ENCODE measurements at places on chromosomes 2 and 18.

DNA sequence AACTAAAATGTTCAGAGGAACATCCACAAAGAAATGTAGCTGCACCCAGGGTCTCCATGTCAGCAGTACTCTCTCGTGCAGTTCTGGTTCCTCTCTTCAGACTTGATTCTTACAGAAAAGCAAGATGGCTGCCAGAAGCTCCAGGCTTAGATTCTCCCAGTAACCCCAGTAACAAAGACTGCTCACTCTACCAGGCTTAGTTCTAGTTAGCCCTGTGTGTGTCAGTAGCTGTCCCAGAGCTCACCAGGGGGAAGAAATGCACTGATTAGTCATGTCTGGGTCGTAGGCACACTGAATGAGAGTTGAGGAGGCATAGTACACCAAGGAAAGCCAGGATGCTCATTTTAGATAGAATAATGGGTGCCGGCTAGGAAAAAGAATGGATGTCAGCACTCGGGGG, 395.0 kb upstream of the NRP2 start:
- peak; percentile 39 for DNase-seq

GRCh38 chr2:240898731-240899467, 2.9 kb upstream of the MAB21L4 start:
- DNase-seq: no peak

DNA sequence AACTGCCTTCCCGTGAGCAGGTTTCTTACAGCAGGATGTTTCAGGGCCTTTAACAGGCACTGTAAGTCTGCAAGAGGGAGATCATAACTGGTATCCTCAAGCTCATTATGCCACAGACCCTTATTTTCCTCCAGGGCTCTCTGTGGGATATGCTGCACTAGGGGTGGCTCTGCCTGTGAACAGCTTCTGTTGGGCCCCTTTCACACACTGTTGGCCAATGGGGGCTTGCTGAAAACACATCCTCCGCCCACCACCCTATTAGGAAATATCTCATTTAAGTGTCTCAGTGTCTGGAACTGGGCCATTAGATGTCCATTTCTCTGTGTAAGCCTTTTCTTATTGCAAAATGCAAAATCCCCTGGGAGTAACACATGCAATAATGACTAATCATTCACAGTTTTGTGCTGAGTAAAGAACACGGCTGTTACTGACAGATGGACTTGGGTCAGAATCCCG, 414.3 kb upstream of the HS6ST1 start:
- DNase-seq: peak; percentile 99

GRCh38 chr2:221572821-221573429, 821 bp upstream of the EPHA4 start:
- DNase-seq: peak; percentile 38

- DNase-seq: no peak
Observed at GRCh38 chr2:168378960-168379669, 77.0 kb upstream of the CERS6 start.

DNA sequence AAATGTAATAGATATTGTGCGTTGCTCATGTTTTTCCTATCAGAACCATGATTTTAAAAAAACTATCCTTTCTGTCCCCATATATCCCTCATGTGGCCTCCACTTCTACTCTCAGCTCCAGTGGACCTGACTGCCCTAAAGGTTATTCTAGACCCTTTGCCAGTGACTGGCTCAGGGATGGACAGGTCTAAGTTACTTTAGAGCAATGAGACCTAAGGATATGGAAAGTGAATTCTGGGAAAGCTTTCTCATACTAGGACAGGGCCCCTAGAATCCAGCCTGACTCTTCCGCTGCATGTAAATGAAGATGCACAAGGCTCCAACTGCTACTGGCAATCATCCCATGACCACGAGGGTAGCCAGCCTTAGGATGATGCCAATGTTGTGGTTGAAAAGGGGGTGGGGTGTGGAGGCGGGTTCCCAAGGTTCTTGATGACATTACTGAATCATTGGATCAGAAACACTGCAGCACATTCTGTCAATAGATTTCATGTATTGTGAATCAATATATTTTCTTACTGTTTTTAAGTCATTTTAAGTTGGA, 21.3 kb downstream of the C2orf69 start:
- DNase-seq: peak; percentile 49

- peak; percentile 55 for DNase-seq
Observed at GRCh38 chr2:173076581-173077345, 1.1 kb downstream of the MAP3K20 start.

- DNase-seq: no peak
Observed at GRCh38 chr2:65957454-65957853, 477.5 kb upstream of the MEIS1 start.

GRCh38 chr2:190190507-190191162, 128.1 kb upstream of the MSTN start:
- DNase-seq: no peak

DNA sequence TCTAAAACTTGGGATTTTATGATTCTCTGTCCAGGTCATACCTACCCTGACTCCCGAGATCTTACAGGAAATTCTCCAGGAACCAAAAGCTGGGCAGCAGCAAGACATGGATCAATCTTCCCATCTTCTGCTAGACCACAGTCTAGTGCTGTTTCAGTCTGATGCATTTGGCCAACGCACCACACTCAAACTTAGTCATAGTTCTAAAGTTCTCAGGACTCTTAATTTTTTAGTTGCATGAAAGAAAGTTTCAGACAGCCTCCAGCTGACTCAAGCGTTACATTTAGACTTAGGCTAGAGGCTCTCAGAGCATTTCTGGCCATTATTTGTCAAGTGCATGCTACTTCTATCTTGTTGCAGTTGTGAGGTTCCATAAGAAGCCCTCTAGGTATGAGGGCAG, 230.1 kb upstream of the CCDC150 start:
- no peak for DNase-seq

GRCh38 chr2:3494984-3495666, 24.2 kb downstream of the ADI1 start:
- no peak for DNase-seq

GRCh38 chr2:177478029-177478428, 85.5 kb downstream of the AGPS start:
- no peak for DNase-seq

DNA sequence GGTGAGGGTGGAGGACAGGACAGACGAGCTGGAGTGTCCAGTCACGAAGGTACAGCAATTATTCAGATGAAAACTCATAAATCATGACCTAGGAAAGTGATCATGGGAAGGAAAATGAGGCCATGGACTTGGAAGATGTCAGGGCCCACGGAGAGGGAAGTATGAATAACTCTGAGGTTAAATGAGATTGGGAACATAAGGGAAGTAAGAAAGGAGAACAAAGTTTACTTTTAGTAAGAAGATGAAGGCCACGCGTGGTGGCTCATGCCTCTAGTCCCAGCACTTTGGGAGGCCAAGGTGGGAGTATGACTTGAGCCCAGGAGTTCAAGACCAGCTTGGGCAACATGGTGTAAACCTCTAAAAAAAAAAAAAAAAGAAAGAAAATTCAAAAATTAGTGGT, 56.2 kb downstream of the AQP4 start:
- DNase-seq: no peak

GRCh38 chr2:10150436-10150835, 27.9 kb downstream of the RRM2 start:
- DNase-seq: no peak

DNA sequence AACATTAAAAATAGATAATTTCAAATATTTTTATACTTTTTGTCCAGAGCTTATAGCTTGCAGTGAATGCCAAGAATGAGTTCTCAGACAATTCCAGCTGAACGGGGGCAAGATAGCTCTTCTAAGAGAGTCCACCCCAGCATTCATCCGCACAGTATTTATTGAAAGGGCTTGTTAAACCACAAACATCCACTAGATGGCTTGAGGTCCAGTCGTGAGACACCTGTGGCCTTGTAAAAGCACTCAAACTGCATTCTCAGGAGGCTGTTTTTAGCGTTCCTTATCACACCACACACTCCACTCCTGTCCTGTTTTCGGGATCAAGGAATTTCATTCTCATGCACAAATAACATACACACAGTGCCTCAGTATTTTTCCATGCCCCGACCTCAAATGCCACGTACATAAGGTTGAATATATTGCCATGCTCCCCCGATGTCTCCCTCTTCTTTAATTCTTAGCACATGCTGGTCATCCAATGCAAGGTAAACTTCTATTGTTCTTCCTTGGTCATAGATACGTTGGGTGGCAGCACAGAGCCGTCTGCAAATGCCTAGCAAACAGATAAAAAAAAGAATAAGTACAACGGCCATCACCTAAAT, 47.4 kb downstream of the DNAJC10 start:
- peak; percentile 52 for DNase-seq

GRCh38 chr18:50879302-50880118, 592 bp downstream of the ME2 start:
- DNase-seq: peak; percentile 43

- DNase-seq: no peak
Observed at GRCh38 chr2:182540252-182540651, 113.4 kb upstream of the PDE1A start.

GRCh38 chr2:219681694-219682300, 54.4 kb downstream of the SLC4A3 start:
- peak; percentile 63 for DNase-seq

- no peak for DNase-seq
Observed at GRCh38 chr2:128198656-128199055, 107.7 kb downstream of the UGGT1 start.

Data from fibroblast of mammary gland (primary cell).